ENCODE measurements at places on chromosomes 4 and X. TPM values are rescaled to one million over a fixed set of nuclear protein-coding genes. Genes with fewer than 3 reads are reported as not detected.
A peak's percentile ranks its signal among the peaks of the same experiment; 100 is the strongest.

SASH3 gene
- 3.7 TPM for total RNA-seq

GRCh38 chr4:108175966-108176365 is 7.2 kb upstream of the LEF1 start:
- no peak overlapping the region for H3K4me3 ChIP-seq
- no peaks in the 10 kb centered on the region for H3K36me3 ChIP-seq
- no peak for DNase-seq
- no peak overlapping the region for H3K27ac ChIP-seq

DNA sequence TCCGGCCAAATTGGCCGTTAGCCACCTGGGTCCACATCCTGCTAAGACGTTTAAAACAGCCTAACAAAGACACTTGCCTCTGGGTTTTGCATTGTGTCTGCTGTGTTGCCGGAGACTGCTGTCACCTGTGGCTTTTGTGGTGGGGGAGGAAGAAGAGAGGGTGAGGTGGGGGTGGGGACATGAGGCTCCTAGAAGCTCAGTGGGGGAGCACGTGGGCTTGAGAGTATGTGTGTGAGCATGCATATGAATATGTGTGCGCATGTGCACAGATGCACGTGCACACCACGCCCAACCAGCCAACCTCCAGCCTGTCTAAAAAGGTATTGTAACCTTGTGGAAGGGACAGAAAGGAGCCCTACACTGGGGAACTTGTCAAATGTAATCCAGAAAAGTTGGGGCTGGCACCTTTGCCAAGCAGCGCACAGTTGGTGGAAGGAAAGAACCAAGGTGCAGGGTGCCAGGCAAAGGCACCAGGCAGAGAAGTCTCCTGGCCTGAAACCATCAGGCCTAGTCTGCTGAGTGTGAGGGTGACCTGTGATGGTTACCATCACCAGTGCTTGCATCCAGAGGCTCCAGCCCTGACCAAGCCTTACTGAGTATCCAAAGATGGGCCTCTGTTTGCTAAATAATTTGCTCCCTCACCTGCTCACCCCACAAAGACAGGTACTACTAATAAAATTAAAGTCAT is 10.1 kb upstream of the SASH3 start:
- H3K4me3 ChIP-seq = no peak overlapping the region
- H3K27me3 ChIP-seq = no peaks in the 10 kb centered on the region
- no peaks in the 10 kb centered on the region for H3K36me3 ChIP-seq
- DNase-seq = no peak

- no peaks in the 10 kb centered on the region for H3K27me3 ChIP-seq
- peak overlapping the region; percentile 92 for H3K4me3 ChIP-seq
Observed at GRCh38 chr4:184475498-184475897, 1.1 kb upstream of the IRF2 start.

TMEM31 gene
- not detected for total RNA-seq

DNA sequence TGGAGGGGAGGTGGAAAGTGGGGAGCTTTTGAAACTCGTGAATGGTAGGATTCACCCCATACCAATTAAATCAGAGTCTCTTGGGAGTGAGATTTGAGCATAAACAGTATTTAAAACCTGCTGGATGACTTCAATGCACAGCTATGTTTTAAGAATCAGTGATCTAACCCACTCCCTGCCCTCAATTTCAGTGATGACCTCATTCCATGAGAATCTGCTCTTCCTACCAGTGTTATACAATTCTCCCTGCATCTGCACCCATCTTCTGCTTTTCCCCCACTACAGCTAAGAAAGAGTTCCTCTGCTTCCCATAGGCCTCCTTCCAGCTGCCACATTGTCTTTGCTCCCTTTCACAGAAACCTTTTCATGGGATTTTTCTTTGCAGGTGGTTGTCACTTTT is 18.3 kb upstream of the H2AZ1 start:
- H3K27ac ChIP-seq = no peak overlapping the region
- H3K36me3 ChIP-seq = no peaks in the 10 kb centered on the region
- no peak overlapping the region for H3K4me3 ChIP-seq
- H3K27me3 ChIP-seq = no peaks in the 10 kb centered on the region
- DNase-seq = no peak

GRCh38 chr4:101279377-101279871 is 67.9 kb downstream of the PPP3CA start:
- H3K4me3 ChIP-seq = no peak overlapping the region
- no peaks in the 10 kb centered on the region for H3K36me3 ChIP-seq
- no peak overlapping the region for H3K27ac ChIP-seq
- H3K27me3 ChIP-seq = no peaks in the 10 kb centered on the region
- peak; percentile 77 for DNase-seq

VCX2 gene
- not detected for total RNA-seq

STOX2 gene
- total RNA-seq = 4.1 TPM

PPEF2 gene
- not detected for total RNA-seq

GRCh38 chr4:2809610-2810180 is 16.8 kb downstream of the SH3BP2 start:
- H3K36me3 ChIP-seq = no peaks in the 10 kb centered on the region
- peaks cover 7% of the 10 kb centered on the region for H3K4me1 ChIP-seq
- no peaks in the 10 kb centered on the region for H3K27me3 ChIP-seq
- DNase-seq = no peak
- H3K4me3 ChIP-seq = no peak overlapping the region

GRCh38 chr4:7518871-7519637 is 84.3 kb upstream of the PSAPL1 start:
- H3K27ac ChIP-seq = no peak overlapping the region
- DNase-seq = no peak
- no peak overlapping the region for H3K4me3 ChIP-seq
- no peaks in the 10 kb centered on the region for H3K36me3 ChIP-seq

PGM2 gene
- total RNA-seq = 37.4 TPM

- H3K27me3 ChIP-seq = no peaks in the 10 kb centered on the region
- no peak overlapping the region for H3K27ac ChIP-seq
- H3K4me3 ChIP-seq = no peak overlapping the region
- H3K36me3 ChIP-seq = no peaks in the 10 kb centered on the region
- no peak for DNase-seq
Observed at GRCh38 chr4:169338241-169338640, 67.5 kb upstream of the SH3RF1 start.

GRCh38 chr4:6687947-6688878 is 5.5 kb upstream of the S100P start:
- H3K4me1 ChIP-seq = no peaks in the 10 kb centered on the region
- DNase-seq = no peak
- H3K27ac ChIP-seq = peak overlapping the region; percentile 13
- H3K4me3 ChIP-seq = no peak overlapping the region

- no peaks in the 10 kb centered on the region for H3K27me3 ChIP-seq
- no peak for DNase-seq
- H3K4me1 ChIP-seq = no peaks in the 10 kb centered on the region
Observed at GRCh38 chrX:103823591-103823990, 8.5 kb downstream of the RAB9B start.

DNA sequence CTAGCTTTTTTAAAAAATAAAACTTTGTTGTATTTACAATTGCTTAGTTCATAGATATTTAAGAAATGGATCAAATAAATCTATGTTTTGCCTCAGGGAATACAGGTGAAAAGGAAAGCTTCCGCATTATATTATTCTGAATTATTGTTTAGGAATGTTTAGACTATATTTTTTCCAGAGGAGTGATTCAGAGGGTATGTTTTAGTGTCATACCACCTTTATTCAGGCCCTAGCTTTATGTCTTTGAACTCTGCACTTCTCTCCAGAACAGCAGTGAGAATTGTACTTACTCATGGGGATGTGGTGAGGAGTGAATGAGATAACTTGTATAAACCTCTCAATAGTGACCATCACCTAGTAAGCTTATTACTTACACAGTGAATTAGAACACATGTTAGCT is 14.0 kb downstream of the SLIT2 start:
- H3K27me3 ChIP-seq = no peaks in the 10 kb centered on the region
- H3K4me3 ChIP-seq = no peak overlapping the region
- H3K27ac ChIP-seq = no peak overlapping the region
- H3K4me1 ChIP-seq = no peaks in the 10 kb centered on the region

GRCh38 chr4:23500894-23501449 is 388.9 kb downstream of the PPARGC1A start:
- no peak overlapping the region for H3K27ac ChIP-seq
- H3K4me1 ChIP-seq = no peaks in the 10 kb centered on the region
- no peak overlapping the region for H3K4me3 ChIP-seq
- H3K27me3 ChIP-seq = no peaks in the 10 kb centered on the region
- no peaks in the 10 kb centered on the region for H3K36me3 ChIP-seq
- DNase-seq = no peak

DNA sequence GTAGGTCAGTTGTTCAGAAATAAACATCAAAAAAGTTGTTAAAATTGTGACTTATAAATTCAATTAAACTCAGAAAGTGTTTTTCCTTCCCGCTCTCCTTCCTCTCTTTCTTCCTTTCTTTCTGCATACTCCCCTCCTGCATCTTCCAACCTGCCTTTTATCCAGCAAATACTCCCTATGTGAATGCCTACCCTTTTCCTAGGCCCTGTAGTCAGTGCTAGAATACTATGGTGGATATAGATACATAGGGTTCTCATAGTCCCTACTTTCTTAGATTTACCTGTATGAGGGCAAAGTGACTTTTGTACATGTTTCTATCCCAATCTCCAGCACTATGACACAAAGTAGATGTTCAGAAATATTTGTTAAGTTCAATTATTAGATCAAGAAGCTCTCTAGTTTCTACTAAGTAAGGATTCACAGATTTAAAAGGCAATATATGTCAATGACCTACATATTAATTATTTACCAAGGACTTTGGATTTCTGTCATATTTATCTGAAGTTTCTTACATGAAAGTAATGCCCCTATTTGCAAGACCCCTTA is 732 bp downstream of the SULT1E1 start:
- H3K4me3 ChIP-seq = no peak overlapping the region
- H3K4me1 ChIP-seq = no peaks in the 10 kb centered on the region
- no peaks in the 10 kb centered on the region for H3K36me3 ChIP-seq
- DNase-seq = no peak
- no peaks in the 10 kb centered on the region for H3K27me3 ChIP-seq

DNA sequence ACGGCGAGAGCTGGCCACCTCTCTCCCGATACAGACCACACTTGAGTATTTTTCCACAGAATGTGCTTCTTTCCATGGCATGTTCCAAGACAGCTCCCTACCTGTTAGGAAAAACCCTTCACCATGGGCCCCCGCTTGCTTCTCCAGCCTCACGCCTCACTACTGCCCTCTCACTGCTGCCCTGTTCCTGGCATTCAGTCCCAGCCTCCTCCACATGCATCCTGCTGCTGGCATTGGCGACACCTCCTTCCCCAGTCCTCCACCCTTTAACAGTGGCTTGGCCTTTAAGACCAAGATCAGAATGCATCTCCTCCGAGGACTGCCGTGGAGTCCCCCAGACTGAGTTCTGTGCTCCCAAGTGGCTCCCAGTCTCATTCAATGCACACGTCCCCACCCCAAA is 10.7 kb downstream of the PNMA6F start:
- H3K36me3 ChIP-seq = no peaks in the 10 kb centered on the region
- no peaks in the 10 kb centered on the region for H3K27me3 ChIP-seq
- H3K27ac ChIP-seq = no peak overlapping the region
- H3K4me3 ChIP-seq = no peak overlapping the region
- no peaks in the 10 kb centered on the region for H3K4me1 ChIP-seq

DNA sequence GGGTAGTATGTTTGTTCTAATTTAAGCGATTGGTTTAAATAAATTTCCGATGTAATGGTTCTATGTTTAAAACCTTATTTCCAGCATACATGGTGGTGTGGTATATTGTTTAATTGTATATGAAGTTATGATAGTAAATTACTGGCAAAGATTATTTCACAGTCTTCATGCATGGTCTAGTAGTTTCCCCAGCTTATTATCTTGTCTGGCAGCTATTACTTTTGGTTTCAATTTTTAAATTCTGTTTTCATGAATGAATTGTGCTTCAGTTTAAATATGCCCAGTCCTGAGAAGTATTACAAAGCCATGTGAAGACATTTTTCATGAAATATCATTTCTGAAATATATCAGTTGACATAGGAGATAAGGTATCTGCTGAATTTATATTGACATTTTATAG is 6.3 kb downstream of the ALG13 start:
- H3K4me3 ChIP-seq = no peak overlapping the region
- DNase-seq = no peak
- H3K27me3 ChIP-seq = no peaks in the 10 kb centered on the region
- H3K36me3 ChIP-seq = no peaks in the 10 kb centered on the region
- no peak overlapping the region for H3K27ac ChIP-seq

PABPC1L2B gene
- total RNA-seq = not detected

DNA sequence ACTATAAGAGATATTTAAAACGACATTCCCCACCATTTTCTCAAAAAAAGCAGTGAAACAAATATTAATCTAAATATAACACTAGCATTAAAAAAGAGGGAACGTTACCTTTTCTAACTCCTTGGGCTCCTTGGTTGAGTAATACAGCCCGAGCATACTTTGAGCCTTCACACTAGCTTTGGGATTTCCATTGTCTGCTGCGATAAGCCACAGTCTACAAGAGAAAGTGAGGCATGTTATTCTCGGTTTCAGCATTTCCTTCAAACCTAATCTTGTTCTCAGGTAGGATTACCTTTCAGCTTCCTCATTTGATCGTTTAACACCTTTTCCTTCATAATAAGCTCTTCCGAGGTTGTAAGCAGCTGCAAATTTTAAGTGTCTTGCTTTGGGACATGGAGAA is 21.7 kb downstream of the LRP2BP start:
- H3K4me1 ChIP-seq = no peaks in the 10 kb centered on the region
- H3K36me3 ChIP-seq = no peaks in the 10 kb centered on the region
- no peaks in the 10 kb centered on the region for H3K27me3 ChIP-seq
- no peak overlapping the region for H3K4me3 ChIP-seq
- no peak for DNase-seq

- no peaks in the 10 kb centered on the region for H3K4me1 ChIP-seq
- no peak overlapping the region for H3K4me3 ChIP-seq
- DNase-seq = no peak
- H3K27ac ChIP-seq = no peak overlapping the region
Observed at GRCh38 chrX:98338544-98338943, 1454.8 kb downstream of the RPA4 start.

FNIP2 gene
- total RNA-seq = 44.1 TPM

MRFAP1L1 gene
- 66.5 TPM for total RNA-seq

GRCh38 chrX:40154853-40155588 is 57.3 kb upstream of the BCOR start:
- peak; percentile 76 for DNase-seq
- H3K4me1 ChIP-seq = no peaks in the 10 kb centered on the region
- H3K4me3 ChIP-seq = peak overlapping the region; percentile 3
- peaks cover 3% of the 10 kb centered on the region for H3K27me3 ChIP-seq

DNA sequence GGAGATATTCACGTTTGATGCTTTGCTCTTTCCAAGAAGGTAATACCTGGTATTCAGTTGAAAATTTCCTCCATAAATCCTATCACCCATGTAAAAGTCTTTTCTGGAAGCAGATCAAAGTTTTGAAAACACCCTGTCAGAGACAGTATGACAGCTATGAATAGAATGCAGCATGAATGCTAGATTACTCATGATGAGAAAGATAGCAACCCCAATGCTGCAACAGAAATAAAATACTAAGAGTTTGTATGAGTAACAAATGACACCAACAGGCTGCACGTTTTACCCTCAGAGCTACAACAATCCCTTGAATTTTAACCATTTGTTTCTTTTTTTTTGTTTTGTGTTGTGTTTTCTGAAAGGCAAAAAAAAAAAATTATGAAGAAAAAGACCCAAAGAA is 108.6 kb downstream of the ARHGAP6 start:
- no peak overlapping the region for H3K4me3 ChIP-seq
- no peaks in the 10 kb centered on the region for H3K4me1 ChIP-seq
- DNase-seq = no peak
- no peak overlapping the region for H3K27ac ChIP-seq
- H3K27me3 ChIP-seq = no peaks in the 10 kb centered on the region

CORIN gene
- 6.7 TPM for total RNA-seq

All from uterus (tissue), 4 donors.